ENCODE measurements at places on chromosomes 5 and 9. TPM values are rescaled to one million over a fixed set of nuclear protein-coding genes. Genes with fewer than 3 reads are reported as not detected.

DNA sequence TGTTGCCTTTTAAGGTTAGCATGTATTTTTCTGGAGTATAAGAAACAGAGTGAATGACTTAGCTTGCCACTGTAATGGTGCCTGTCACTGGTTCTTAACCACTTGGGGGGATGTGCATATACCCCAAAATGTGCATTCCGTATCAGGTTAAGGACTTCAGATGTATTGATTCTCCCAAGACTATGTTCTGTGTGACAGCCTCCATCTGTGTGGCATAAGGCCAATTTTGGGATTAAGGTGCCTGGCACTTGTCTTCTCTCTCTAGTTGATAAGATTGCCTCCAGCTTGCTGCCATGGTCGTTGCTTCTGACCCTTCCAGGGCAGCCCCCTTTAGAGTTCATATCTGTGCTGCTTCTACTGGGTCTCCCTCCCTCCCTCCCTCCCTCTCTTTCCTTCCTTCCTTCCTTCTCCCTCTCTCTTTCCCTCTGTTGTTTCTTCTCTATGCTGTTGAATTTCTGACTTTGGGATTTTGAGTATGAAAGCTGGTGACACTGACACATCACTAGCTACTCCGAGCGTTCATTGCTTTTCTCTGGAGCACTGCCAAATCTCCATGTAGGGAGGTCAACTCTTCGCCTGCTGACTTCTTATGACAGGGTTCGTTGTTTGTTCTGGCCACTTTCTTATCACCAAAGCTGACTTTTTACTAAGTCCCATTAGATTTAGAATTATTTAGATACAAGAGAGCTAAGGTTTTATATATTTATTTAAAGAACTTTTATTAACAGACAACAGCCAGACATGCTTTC lies 31.0 kb downstream of the TNFAIP8 start:
- DNase-seq = peak; percentile 13

- no peak for DNase-seq
Observed at GRCh38 chr5:171633776-171634470, 151.7 kb upstream of the SMIM23 start.

DNA sequence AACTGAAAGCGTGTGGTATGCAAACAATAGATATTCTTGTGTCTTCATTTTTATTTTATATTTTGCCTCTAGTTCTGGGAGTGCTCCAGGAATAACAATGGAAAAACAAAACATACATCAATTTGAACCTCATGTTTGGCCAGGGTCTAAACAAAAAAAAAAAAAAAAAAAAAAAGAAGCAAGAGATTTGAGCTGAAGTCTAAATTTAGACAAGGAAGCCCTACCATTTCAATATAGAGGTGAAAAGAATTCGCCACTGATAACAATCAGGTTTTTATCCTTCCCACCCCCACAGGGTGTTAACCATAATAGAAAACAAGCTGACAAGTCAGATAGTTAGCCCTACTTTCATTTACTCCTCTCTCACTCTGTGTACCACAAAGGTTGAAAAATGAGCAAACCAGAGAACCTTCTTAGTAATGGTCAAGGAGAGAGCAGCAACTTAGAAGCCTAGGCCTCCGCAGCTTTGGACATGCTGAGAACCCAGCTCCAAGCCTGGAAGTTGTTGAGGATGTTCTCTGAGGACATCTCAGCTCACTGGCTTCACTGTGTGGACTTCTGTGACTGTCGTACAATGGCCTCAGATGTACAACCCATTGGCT lies 118.2 kb upstream of the HMHB1 start:
- no peak for DNase-seq

DNA sequence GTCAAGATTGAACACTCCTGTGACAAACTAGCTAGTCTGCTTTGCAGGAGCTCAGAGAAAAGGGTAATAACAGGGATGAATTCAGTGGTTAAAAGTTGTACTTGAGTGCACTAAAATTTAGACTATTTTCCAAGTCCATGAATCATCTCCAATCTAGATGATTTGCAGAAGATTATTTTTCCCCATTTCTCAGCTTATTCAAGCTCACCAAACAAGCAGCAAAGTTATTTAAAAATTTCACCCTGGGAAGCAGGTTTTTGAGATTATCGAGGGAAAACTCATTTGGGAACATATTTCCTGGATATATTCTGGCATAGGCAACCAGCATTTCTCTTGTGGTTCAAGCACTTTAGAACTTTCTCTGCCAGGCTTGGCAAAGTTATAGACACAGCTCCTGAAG lies 311.4 kb downstream of the TLE1 start:
- no peak for DNase-seq

GRCh38 chr5:159049844-159050315 lies 49.8 kb downstream of the EBF1 start:
- DNase-seq = no peak

DNA sequence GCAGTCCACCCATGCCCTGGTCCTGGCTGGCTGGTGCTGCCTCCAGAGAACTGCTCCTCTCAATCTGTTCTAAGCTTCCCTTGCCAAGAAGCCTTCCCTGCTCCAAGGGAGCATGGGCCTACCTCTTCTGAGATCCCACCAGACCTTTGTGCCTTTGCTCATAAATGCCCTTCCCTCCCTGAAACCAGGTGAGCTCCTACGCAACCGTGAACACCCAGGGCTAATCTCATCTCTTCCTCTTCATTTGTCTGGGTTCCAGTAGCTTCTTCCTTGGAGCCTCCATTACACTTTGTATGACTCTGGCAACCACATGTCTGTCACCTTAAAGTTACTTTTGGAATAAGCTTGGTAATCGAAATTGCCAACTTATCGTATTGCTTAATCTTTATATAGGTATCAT lies 270.6 kb downstream of the PBX3 start:
- DNase-seq = no peak

- no peak for DNase-seq
Observed at GRCh38 chr9:137432687-137433348, 8.3 kb downstream of the ENTPD8 start.

DNA sequence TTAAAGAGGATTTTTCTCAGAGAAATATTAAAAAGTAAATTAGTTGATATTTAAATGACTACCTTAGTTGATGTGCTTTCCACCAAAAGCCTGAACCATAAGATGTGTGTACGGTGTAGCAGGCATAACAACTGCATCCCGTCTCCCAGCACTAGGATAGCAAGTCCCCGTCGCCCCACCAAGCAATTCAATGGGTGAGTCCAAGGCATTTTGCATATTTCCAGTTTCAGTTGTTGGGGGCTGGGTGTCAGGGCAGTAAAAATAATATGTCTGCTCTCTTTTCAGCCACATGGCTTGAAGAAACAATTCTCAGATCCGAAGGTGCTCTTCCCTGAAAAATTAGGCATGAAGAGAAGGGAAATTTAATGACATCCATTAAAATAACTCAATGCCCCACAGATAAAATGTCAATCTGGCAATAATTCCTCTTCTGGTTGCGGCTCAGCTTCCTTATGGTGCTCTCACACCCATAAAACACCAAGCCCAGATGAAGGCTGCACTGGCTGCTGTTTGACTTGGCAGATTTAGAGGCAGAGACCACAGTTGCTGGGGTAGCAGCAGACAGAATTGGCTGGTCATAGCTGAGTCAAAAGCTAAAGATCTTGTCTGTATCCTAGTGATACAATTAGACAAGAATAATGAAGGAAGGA lies 124.4 kb upstream of the ADCY2 start:
- DNase-seq = no peak

GRCh38 chr5:93130624-93131490 lies 450.2 kb downstream of the NR2F1-AS1 start:
- no peak for DNase-seq

DNA sequence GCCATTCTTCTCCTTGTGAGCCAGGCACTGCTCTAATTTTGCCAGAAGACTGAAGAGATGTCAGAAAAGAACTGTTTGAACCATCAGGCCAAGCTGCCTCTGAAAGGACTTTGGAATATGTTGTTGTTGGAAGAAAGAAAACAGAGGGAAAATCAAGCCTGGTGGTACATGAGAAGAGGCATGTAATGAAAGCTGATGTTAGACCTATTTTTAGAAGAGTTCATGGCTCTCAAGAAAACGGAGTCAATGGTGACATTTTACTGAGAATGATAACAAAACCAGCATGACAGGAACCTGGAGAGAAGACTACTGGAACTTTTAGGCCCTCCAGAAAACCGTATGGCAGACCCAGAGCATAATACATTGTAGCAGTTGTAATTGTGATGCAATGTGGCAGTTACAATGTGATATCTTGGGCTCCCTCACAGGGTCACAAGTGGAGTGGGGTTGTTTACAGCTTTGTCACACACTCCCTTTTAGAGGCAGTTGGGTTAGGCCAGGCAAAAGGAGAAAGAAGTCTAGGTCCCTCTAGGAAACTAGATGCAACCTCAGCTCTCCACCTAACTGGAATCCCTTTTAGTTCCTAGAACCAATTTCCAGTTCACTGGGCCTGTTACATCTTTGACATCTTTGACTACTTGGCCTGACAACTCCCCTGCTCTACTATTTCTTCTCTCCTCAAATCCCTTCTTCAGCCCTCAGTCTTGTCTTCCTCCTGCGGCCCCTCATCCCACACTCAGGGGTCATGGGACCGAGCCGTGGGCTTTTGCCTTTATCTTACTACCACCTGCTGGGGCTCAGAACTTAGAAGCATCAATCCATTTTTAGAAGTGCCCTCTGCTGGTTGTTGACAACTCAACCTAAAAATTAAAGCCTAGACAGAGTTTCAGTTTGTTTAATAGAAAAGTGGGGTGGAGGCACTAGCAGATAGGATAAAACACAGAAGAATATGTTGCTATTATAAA lies 61.2 kb upstream of the JAK2 start:
- no peak for DNase-seq

DNA sequence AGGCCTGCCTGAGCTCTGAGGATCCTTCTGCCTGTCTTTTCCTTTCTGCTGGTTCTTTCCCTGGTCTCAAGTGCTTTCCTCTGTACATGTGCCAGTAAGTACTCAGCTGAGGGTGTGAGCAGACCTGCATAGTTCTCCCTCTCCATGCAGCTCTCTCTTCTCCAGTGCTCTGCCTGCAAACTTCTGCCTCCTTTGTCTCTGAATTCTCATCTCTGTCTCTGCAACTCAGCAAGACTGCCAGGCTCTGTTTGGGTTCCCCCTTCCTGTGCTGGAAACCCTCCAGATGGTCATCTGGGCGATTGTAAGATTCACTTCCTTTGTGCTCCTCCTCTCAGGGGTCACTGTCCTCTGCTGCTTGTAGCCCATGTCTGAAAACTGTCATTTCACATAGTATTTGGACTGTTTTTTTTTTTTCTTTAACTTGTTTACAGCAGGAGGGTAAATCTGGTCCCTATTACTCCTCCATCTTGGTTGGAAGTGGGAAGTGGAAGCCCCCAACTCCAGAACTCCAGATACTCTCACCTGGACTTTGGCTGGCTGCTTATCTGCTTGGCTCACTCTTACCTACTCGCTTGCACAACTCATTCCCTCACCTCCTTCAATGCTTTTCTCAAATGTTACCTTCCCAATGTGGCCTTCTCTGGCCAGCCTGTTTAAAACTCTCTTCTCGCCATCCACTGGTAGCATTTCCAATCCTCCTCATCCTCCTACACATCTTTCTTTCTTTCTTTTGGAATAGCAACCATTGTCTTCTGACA lies 175.3 kb upstream of the TBC1D2 start:
- no peak for DNase-seq

- no peak for DNase-seq
Observed at GRCh38 chr5:43140286-43140685, 19.6 kb downstream of the ZNF131 start.

DNA sequence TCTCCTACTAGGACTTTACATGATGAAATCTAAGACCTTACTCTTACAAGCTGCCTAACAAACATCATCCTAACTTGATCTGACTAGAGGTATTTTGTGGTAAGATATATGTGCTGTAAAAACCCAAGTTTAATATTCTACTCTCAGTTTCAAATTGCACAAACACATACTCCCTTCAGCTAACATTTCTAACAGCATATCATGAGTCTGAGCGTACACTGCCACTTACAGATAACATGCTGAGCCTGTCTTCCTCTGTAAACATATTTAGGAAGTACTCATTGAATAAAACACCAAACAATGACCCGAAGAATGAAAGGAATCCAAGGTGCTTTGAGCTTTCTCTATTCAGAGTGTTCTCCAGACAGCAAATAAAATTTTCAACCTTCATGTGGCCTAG lies 7.9 kb upstream of the ESM1 start:
- no peak for DNase-seq

- no peak for DNase-seq
Observed at GRCh38 chr9:126511411-126511810, 102.3 kb upstream of the LMX1B start.

- DNase-seq = peak; percentile 89
Observed at GRCh38 chr9:124126648-124127646, 115.4 kb downstream of the LHX2 start.

- DNase-seq = peak; percentile 62
Observed at GRCh38 chr9:128116104-128117083, 11.1 kb downstream of the PTGES2 start.

- no peak for DNase-seq
Observed at GRCh38 chr9:90274725-90275124, 367.9 kb downstream of the DIRAS2 start.

DNA sequence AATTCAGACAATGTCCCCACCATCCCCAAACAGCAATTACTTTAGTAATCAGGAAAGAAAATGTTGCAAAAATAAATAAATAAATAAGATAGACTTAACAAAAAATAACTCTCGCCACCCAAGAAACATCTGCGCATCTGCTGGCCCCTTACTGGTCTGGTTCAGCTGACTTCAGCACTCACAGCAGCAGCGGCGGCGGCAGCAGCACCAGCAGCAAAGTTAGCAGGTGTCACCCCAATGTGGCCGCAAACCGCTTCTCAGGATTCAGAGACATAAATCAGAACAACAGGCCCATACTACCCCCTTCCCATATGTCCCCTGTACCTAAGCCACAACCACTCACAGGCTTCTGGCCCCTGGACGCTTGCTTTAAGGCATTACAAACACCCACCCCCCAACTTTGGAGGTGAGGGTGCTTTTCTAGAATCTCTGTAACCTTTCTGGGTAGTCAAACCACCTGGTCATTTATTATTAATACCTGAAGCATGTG lies 593.0 kb downstream of the BNC2 start:
- no peak for DNase-seq

DNA sequence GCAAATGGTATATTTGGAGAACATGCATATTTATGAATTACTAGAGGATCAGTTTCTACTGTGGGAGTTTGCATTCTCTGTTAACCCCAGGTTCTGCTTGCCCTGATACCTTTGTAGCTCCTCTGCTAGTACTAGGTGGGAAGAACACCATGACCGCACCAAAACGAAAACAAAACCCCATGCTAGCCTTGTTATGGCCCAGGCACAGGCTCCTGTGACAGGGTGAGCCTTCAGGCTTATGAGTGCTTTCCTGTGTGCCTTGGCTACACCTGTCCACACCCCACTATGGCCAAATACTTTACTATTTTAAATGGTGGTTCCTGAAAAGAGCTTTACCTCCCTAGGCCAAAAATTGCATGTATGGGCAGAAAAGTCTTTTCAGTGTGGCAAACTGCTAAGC lies 94.8 kb downstream of the PPIC start:
- no peak for DNase-seq

GRCh38 chr9:95499046-95499676 lies 17.6 kb downstream of the PTCH1 start:
- no peak for DNase-seq

GRCh38 chr5:174273325-174273724 lies 227.8 kb downstream of the NSG2 start:
- no peak for DNase-seq

SLC6A7 gene
- total RNA-seq = not detected

DMRT2 gene
- total RNA-seq = not detected

PIP5KL1 gene
- 1.4 TPM for total RNA-seq

MSMP gene
- total RNA-seq = not detected

TAF11L13 gene
- not detected for total RNA-seq

ANKRD18A gene
- 7.0 TPM for total RNA-seq

LCN12 gene
- 3.2 TPM for total RNA-seq

IL17B gene
- total RNA-seq = not detected

DEPDC1B gene
- total RNA-seq = 0.37 TPM

CDKN2A gene
- total RNA-seq = 5.7 TPM

IFNE gene
- not detected for total RNA-seq

Measured in pancreas (tissue), 10 donors.